Iris pigment epithelial cell (primary cell): ENCODE measurements at places on chromosomes 2 and 18.

- DNase-seq: no peak
Observed at GRCh38 chr2:35503311-35503710, 852.3 kb upstream of the CRIM1 start.

- DNase-seq: no peak
Observed at GRCh38 chr2:54437588-54437987, 18.5 kb upstream of the SPTBN1 start.

- DNase-seq: peak; percentile 71
Observed at GRCh38 chr2:25215948-25216679, 47.7 kb upstream of the POMC start.

DNA sequence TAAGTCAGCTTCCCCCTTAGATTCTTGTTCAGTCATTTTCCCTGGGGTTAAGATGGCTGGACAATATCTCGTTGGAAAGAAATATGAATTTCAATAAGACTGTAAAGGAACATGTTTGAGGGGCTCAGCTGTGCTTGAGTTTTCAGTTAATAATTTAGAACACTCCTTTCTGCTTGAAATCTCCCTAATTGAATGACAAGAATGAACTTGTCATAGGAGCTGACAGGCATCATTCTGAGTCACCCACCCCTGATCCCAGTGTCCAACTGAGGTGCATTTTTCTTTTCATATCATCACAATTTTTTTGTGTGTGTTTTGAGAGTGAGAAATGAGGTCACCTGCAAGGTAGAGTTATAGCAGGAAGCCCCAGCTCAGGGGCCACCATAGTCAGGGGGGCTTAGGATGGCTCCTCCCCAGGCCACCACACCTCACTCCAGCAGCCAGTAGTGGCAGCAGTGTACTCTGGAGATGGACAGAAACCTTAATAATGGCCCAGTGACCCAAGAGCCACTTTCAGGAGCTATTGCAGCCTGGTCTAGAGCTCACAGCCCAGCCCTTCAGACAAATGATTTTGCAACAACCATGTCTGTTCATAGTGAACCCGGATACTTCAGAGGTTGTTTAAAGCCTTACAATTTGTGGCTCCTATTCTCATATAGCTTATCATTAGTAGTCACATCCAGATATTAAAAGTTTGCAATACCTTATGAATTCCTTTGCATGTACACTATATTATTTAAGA lies 174.5 kb downstream of the MAIP1 start:
- no peak for DNase-seq

GRCh38 chr18:48754993-48755473 lies 195.7 kb downstream of the SMAD7 start:
- DNase-seq: no peak

DNA sequence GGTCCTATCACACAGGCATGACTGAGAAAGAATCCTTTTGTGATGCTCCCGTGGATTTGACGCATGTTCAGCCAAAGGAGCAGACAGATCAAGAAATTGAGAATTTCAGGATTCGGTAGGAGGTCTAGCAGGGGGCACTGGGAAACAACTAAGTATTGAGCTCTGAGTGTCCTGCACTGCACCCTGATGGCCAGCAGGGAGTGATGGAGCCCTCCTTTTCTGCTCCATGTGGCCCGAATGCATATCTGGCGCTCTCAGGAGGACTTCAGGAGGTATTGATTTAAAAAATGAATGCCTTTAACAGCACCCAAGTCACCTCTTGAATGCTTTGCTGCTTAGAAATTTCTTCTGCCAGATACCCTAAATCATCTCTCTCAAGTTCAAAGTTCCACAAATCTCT lies 58.0 kb downstream of the ZNF519 start:
- no peak for DNase-seq

- DNase-seq: no peak
Observed at GRCh38 chr2:45707661-45708060, 56.2 kb downstream of the PRKCE start.

GRCh38 chr2:120566331-120567035 lies 169.2 kb upstream of the GLI2 start:
- DNase-seq: peak; percentile 93

- peak; percentile 4 for DNase-seq
Observed at GRCh38 chr18:5600378-5601071, 56.7 kb upstream of the EPB41L3 start.

DNA sequence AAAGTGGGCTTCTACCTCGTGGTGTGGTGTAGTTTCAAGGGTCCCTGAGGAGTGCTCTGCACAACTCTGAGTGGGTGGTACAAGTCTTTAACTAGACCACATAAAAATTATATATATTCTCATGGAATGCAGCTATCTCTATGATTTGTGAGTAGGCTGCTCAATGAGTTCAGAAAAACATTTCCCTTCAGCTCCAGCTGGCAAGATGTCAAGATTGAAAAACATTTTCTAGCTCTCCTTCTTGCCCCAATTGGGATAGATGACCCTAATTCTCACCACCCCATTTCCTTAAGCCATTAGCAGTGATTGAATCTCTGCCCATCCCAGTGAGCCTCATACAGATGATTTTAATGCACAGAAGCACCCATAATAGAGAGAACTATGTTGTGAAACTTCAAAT lies 28.3 kb upstream of the SP3 start:
- DNase-seq: no peak

- DNase-seq: no peak
Observed at GRCh38 chr2:71901466-71901865, 246.2 kb downstream of the CYP26B1 start.

GRCh38 chr2:127608061-127609030 lies 37.6 kb upstream of the GPR17 start:
- no peak for DNase-seq

DNA sequence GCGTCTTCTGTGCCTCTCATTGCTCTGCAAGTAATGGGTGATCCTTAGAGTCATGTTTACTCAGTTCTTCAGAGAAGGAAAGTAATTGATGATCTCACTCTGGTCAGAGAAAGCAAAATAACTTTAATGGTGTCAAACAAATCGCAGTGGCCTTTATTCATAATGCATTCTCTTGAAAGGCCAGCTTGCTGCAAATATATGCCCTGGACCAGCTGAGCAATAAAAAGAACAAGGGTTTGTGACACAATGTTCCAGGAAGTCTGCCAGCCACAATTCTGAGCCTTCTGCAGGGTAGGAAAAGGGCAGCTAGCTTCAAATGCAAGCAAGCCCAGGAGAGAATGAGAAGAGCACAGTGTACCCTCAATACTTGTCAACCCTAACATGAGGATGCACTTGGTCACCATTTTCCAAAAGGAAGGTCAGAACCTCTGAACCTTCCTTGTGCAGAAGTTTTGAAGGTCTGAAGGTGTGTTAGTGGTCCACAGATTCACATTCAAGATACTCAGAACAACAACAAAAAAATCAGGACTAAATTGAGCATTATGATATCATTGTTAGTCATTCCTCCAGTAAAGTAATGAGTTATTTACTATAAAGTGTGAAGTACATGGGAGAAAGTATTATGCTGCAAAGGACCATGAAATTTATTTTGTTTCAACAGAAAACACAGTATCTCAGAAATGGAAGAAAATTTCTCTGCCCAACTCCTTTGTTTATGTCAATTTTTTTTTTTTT lies 355.6 kb downstream of the PAX3 start:
- peak; percentile 38 for DNase-seq

- DNase-seq: no peak
Observed at GRCh38 chr2:158184556-158185343, 83.1 kb downstream of the UPP2 start.

- DNase-seq: no peak
Observed at GRCh38 chr18:13562494-13563029, 163.8 kb downstream of the FAM210A start.

GRCh38 chr2:9771481-9772017 lies 71.7 kb upstream of the TAF1B start:
- peak; percentile 66 for DNase-seq

- DNase-seq: no peak
Observed at GRCh38 chr2:101125808-101126207, 25.4 kb downstream of the TBC1D8 start.

DNA sequence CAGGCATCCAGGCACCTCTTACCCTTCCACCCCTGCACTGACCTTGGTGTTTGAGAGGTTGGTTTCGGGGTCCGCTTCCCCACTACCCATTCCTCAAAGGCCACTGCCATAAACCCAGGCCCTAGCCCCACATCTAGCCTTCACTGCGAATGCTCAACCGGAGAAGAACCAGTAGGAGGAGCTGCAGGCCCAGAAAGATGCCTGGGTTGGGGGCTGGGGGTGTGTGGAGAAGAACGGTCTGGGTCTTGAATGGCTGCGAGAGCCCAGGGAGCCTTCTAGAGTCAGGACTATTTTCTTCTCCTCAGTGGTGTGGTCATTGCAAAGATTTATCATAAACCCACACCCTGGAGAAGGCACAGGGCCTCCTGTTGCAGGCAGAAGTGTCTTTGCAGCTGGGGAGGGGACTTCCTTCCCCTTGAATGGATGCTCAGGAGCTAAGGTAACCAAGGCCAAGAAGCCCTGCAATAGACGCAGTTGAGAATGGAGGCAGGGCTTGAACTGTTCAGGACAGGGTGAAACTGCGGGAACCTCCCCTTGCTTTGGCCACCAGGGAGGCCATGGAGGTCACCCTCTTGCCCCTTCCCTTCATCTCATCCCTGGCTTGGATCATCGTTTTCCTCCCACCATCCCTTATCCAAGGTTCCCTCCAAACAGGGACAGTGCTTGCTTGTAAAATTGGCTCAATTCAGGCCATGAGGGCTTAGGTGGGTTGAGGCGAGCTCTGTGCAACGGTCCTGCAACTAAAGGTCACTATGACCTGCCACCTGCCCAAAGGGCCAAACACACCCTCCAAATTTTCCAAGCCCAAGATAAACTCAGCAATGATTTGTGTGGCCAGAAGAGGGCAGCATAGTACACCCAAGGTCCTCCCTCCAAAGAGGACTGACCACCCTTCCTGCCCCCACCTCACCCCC lies 20.9 kb downstream of the THNSL2 start:
- DNase-seq: peak; percentile 33

DNA sequence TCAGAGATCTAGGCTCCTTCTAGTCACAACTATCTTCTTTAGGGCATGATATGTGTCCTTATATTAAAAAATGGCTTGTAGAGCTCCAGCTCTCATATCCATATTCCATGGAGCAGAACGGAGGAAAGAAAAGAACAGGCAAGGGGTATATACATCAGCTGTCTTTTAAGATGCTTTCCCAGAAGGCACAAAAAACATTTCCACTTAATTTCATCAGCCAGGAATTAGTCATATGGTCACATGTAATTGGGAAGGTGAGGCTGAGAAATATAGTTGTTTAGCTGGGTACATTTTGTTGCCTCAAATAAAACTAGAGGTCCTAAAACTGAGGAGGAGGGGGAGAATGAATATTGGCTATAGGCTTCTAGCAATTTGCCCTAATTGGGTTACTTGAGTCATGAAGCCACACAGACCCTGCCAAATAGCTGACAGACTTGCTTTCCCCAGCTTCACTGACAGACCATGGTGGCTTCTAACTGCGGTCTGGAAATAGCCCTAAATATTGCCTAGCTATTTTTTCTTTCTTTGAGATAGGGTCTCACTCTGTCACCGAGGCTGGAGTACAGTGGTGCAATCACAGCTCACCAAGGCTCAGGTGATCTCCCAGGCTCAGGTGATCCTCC lies 20.0 kb downstream of the MAIP1 start:
- no peak for DNase-seq

- DNase-seq: no peak
Observed at GRCh38 chr2:134581877-134582546, 136.8 kb downstream of the TMEM163 start.

DNA sequence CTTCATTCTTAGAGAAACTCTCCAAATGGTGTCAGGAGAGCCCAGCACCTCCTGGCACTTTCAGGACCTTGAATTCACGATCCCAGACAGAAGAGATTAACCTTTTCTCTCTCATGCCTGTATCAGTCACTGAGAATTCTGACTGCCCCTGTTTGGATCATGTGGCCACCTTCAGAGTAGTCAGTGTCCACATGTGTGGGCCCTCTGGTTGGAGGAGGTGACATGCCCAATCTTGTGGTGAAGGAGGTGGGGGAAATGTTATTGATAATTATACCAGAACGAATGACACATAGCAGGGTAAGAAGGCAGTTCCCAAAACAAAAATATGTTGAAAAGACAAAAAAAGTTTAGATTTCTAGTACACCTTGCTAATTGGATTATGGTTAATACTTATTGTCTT lies 31.7 kb downstream of the UBXN4 start:
- DNase-seq: no peak

GRCh38 chr2:151661625-151662024 lies 72.7 kb downstream of the NEB start:
- no peak for DNase-seq

GRCh38 chr18:13433685-13434084 lies 215.1 kb downstream of the LDLRAD4 start:
- peak; percentile 49 for DNase-seq

GRCh38 chr2:200668478-200668877 lies 82.7 kb downstream of the AOX1 start:
- DNase-seq: no peak

GRCh38 chr2:209911486-209911885 lies 91.0 kb upstream of the RPE start:
- no peak for DNase-seq

GRCh38 chr18:27005589-27005988 lies 140.1 kb upstream of the AQP4 start:
- DNase-seq: peak; percentile 18

- no peak for DNase-seq
Observed at GRCh38 chr2:143128681-143129580, at the start of gene ARHGAP15. Gene ARHGAP15, plus strand, starts transcription at chr2:143129419.

DNA sequence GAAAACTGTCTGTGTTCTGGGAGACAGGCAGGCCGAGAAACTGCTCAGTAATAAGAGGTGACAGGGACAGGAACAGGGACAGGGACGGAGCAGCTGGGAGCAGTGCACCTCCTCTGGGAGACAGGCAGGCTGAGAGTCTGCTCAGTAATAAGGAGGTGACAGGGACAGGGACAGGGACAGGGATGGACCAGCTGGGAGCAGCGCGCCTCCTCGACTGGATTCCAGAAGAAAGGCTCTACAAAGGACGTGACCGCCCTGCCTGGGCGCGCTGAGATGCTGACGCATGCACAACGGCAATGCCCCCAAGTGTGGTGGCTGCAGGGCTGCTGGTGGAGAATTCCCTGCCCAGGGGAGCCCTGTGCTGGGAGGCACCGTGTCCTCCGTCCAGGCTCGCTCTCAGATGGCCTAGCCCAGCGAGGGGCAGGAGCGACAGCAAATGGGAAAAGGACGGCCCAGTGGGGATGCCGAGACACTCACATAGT lies 44.2 kb upstream of the PXDN start:
- DNase-seq: no peak

DNA sequence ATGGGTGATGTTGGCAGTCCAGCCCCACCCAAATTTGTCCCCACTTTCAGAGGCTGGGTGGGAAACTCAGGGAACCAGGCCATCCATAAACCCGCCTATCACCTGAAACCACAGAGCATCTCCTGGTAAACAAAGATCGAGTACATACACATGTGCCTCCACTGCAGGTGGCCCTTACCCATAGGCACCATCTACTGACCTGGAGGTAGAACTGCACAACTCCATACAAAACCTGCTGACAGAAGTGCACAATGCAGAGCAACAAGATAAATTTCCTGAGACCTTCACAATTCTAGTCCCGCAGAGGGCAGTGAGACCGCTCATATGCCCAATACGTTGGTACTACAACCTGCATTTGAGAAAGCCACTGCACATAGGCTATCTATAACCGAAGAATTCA lies 856.3 kb downstream of the SUCLG1 start:
- no peak for DNase-seq

GRCh38 chr2:71306762-71307161 lies 24.8 kb upstream of the ZNF638 start:
- no peak for DNase-seq

- DNase-seq: no peak
Observed at GRCh38 chr2:216017365-216017764, 4.0 kb upstream of the MREG start.

- DNase-seq: no peak
Observed at GRCh38 chr2:59391896-59392295, 1150.8 kb upstream of the FANCL start.

GRCh38 chr2:95014126-95014708 lies 11.3 kb upstream of the MAL start:
- DNase-seq: no peak
